ENCODE measurements at places on chromosomes 11 and 22. TPM values are rescaled to one million over a fixed set of nuclear protein-coding genes. Genes with fewer than 3 reads are reported as not detected.

DNA sequence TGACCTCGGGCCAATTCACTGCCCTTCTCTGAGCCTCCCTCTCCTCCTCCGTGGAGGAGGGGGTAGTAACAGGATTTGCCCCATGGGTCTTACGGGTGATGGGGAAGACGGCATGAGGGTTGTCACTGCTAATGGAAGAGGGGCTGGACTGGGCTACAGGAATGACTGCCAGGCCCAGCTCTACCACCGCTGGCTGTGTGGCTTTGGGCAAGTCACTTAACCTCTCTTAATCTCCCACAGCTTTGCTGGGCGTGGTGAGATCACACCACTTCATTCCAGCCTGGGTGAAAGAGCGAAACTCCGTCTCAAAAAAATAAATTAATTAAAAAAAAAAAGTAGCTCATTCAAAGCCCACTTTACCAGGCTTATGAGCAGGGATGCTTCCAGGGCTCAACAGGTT, 2.8 kb downstream of the SYT12 start:
- DNase-seq = no peak

Gene NUP98
- total RNA-seq = 110 TPM

DNA sequence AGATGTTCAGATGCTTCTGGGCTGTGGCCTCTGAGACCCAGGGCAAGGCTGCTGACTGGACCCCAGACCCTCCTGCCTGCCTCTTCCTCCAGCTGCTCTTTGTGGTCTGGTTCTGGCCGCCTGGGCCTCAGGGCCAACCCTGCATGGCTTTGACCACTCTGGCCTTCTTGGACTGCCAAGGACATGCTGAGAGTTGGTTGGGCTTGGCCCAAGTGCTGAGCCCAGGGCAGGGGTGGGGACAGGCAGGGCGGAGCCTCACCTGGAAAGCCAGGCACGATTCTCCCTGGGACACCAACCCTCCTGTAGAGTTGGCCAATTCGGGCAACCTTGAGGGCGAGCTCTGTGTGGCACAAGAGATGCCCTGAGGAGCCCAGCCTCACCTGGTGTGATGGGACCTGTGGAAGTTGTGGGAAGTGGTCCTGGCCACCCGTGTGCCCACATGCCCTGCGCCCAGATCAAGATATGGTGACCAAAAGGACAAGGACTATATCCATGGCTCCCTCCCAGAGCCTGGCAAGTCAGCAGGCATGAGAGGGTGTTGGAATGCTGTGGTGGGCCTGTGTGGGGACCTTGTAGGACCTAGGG, 11.6 kb downstream of the TANGO2 start:
- DNase-seq = no peak

Gene CCDC87
- total RNA-seq = 0.17 TPM

GRCh38 chr11:84319863-84320262, 1033.7 kb upstream of the CCDC90B start:
- no peak for DNase-seq

GRCh38 chr11:75469785-75470405, 36.9 kb upstream of the KLHL35 start:
- DNase-seq = no peak

Gene GRIA4
- not detected for total RNA-seq

Data from dermis blood vessel endothelial cell (primary cell).